ENCODE measurements at places on chromosomes 16 and 17. TPM values are rescaled to one million over a fixed set of nuclear protein-coding genes. Genes with fewer than 3 reads are reported as not detected.
A peak's percentile ranks its signal among the peaks of the same experiment; 100 is the strongest.

DNA sequence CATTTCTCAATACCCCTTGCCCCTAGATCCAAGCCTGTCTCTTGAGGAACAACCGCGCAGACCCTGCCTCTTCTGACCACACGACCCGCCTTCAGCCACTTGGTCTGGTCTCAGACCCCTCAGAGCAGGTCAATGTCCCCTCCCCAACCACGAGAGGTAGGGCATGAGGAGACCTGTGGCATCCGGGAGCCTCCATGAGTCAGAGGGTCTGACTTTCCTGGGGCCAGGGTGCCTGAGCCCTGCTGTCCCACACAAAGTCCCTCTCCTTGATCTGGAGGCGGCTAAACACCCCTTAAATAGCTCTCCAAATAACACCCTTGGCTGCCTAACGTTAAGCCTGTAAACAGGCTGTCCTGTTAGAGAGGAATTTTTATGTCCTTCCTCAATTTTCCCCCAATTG is 5.1 kb downstream of the CARMIL2 start:
- no peak overlapping the region for H3K27ac ChIP-seq
- peaks cover 2% of the 10 kb centered on the region for H3K4me1 ChIP-seq
- DNase-seq: no peak
- H3K27me3 ChIP-seq: peaks cover 25% of the 10 kb centered on the region
- H3K4me3 ChIP-seq: no peak overlapping the region

GRCh38 chr16:77643176-77643575 is 79.1 kb upstream of the NUDT7 start:
- H3K27ac ChIP-seq: no peak overlapping the region
- no peak overlapping the region for H3K4me3 ChIP-seq
- no peaks in the 10 kb centered on the region for H3K4me1 ChIP-seq
- no peak for DNase-seq
- no peaks in the 10 kb centered on the region for H3K27me3 ChIP-seq
- H3K36me3 ChIP-seq: no peaks in the 10 kb centered on the region

GRCh38 chr16:85521552-85522307 is 91.4 kb upstream of the GSE1 start:
- H3K4me1 ChIP-seq: peaks cover 25% of the 10 kb centered on the region
- no peak for DNase-seq
- peak overlapping the region; percentile 20 for H3K4me3 ChIP-seq

GRCh38 chr17:75795820-75796607 is 11.4 kb downstream of the UNK start:
- H3K4me3 ChIP-seq: no peak overlapping the region
- peaks cover 4% of the 10 kb centered on the region for H3K36me3 ChIP-seq
- H3K27me3 ChIP-seq: no peaks in the 10 kb centered on the region
- peak overlapping the region; percentile 43 for H3K27ac ChIP-seq

DNA sequence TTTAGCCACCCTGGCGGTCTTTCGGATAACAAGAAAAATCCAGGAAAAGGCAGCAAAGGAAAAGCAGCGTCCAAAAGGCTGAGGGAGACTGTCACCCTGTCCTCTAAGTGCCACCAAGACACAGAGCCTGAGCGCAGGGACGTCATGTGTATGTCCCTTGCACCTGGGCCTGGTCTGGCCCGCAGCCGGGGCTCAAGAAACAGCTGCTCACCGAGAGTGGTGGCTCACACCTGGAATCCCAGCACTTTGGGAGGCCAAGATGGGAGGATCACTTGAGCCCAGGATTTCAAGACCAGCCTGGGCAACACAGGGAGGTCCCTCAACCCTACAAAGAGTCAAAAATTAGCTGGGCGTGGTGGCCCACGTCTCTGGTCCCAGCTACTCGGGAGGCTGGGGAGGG is 9.2 kb upstream of the MEAK7 start:
- peaks cover 4% of the 10 kb centered on the region for H3K27me3 ChIP-seq
- H3K27ac ChIP-seq: no peak overlapping the region
- DNase-seq: no peak
- peaks cover 23% of the 10 kb centered on the region for H3K4me1 ChIP-seq
- H3K36me3 ChIP-seq: no peaks in the 10 kb centered on the region

DNA sequence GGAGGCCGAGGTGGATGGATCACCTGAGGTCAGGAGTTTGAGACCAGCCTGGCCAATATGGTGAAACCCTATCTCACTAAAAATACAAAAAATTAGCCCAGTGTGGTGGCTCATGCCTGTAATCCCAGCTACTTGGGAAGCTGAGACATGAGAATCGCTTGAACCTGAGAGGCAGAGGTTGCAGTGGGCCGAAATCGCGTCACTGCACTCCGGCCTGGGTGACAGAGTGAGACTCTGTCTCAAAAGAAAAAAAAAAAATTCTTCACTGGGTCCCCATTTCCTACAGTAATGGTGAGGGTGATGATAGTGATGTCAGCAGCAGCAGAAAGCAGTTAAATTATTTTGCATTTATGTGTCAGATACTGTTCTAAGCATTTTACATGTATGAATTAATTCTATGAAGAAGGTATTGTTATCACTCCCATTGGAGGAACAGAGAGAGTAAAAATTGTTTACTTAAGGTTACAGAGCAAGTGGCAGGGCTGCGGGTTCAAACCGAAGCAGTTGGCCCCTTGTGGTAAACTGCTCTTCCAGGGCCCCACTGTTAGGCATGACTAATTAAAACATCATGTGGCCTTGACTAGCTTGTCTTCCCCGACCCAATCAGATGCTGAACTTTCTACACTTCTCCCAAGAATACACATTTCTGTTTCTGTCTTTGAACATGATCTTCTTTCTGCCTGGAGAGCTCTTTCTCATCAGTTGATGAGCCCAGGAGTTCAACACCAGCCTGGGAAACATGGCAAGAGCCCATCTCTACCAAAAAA is 45.8 kb downstream of the STAT3 start:
- no peak overlapping the region for H3K4me3 ChIP-seq
- H3K27ac ChIP-seq: no peak overlapping the region
- peaks cover 7% of the 10 kb centered on the region for H3K27me3 ChIP-seq
- peaks cover 13% of the 10 kb centered on the region for H3K4me1 ChIP-seq

DNA sequence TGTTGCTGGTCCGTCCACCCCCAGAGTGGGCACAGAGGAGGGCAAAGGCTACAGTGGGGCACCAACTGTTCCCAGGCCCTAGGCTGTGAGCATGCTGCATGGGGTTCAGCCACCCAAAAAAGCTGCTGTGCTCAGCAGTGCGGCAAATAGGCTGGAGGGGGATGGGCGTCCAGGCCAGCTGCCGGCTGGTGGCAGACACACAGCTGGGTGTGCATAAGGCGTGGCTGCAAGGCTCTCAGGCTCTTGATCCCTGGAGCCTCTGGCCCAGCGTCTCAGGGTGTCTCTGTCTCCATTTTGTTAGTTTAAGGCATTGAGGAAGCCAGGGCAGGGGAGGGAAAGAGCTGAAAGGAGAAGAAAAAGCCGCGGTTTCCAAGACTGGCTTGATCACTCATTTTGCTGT is 8.8 kb downstream of the RPL19 start:
- H3K4me3 ChIP-seq: peak overlapping the region; percentile 59
- H3K4me1 ChIP-seq: peaks cover 11% of the 10 kb centered on the region
- peak; percentile 79 for DNase-seq
- peaks cover 8% of the 10 kb centered on the region for H3K27me3 ChIP-seq
- no peaks in the 10 kb centered on the region for H3K36me3 ChIP-seq
- peak overlapping the region; percentile 43 for H3K27ac ChIP-seq

DNA sequence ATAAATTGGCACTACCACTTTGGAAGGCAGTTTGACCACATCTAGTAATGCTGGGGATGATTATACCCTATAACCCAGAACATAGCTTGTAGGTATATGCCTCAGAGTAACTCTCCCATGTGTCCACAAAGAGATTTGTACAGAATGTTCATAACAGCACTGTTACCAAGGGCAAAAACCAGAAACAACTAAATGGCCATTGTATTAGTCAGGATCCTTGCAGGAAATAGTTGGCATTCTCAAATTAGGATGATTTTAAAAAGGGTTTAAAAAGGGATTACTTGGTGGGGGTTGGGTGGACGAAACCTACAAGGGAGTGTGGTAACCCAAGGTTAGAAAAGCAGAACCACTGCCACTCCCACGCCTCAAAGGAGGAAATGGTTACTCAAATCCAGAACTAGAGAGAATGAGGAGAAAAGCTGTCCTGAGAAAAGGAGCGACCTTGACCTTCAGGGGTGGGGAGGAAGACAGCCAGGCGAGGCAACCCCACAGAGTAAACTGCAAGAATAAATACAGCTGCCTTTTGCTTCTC is 2.1 kb downstream of the CPPED1 start:
- peaks cover 23% of the 10 kb centered on the region for H3K4me1 ChIP-seq
- no peaks in the 10 kb centered on the region for H3K36me3 ChIP-seq
- H3K4me3 ChIP-seq: peak overlapping the region; percentile 94
- H3K27me3 ChIP-seq: peaks cover 2% of the 10 kb centered on the region
- DNase-seq: no peak
- peak overlapping the region; percentile 31 for H3K27ac ChIP-seq

DNA sequence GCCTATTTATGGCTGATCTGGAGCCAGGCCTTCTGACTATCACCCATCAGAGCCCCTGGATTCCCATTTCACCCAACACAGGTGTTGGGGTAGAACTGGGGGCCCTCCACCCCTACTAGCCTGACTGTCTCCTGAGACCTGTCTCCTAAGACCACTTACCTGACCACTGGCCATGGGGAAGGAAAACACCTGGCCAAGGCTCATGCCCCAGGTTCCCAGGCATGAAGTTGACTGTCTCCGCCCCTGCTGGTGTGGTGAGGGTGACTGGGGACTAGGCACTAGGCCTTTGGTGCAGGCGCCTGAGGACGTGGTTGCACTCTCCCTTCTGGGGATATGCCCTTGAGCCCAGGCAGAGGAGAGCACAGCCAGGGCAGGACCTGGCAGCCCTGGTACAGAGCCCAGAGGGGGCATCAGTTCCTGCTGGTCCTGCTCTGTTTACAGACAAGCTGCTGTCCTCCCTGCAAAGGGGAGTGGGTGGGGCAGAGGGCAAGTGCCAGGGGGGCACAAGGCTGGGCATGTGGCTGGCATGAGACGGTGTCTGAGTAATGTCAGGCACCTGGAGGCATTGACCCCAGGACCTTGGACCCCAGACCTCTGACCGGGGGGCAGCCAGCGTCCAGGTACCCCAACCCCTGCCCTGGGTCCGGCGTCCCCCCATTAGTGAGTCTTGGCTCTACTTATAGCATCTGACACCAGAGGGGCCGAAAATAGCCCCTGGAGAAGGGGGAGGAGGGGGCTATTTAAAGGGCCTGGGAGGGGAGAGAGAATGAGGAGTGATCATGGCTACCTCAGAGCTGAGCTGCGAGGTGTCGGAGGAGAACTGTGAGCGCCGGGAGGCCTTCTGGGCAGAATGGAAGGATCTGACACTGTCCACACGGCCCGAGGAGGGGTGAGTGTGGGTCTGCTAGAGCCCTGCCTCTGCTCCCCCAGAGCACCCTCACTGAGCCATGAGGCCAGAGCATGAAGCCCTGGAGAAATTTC is at the start of gene TCAP:
Gene TCAP (plus strand): TSS at position 769 of the 981 bp plus-strand sequence. CDS start 11 bp downstream, at position 780.
- no peaks in the 10 kb centered on the region for H3K36me3 ChIP-seq
- no peak within 1 kb of the TSS for H3K4me3 ChIP-seq
- H3K4me1 ChIP-seq: peaks cover 5% of the 10 kb centered on the region
- peaks cover 7% of the 10 kb centered on the region for H3K27me3 ChIP-seq

DNA sequence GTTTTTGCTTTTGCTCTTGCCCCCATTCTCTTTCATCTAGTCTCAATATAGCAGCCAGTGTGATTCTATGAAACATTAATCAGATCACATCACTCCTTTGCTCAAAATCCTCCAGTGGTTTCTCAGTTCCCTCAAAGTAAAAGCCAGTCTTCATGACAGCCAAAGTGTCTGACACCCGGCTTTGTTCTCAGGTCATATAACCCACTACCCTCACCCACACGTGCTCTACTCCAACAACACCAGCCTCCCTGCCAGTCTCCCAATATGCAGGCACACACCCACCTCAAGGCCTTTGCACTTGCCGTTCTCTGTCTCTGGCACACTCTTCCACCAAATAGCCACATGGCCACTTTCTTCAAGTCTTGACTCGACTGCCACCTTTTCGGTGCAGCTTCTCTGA is 4.4 kb downstream of the MTMR4 start:
- peaks cover 9% of the 10 kb centered on the region for H3K27me3 ChIP-seq
- no peak overlapping the region for H3K27ac ChIP-seq
- H3K4me3 ChIP-seq: peak overlapping the region; percentile 35
- H3K4me1 ChIP-seq: peaks cover 6% of the 10 kb centered on the region
- peaks cover 13% of the 10 kb centered on the region for H3K36me3 ChIP-seq

The PYDC1 gene
- not detected for total RNA-seq

The YBX2 gene
- total RNA-seq: 1.3 TPM

The CPHXL2 gene
- not detected for total RNA-seq

Measured in glutamatergic neuron (in vitro differentiated cells).